Hematopoietic multipotent progenitor cell treated with erythropoietin and hydrocortisone succinate and interleukin-3 and kit ligand, for 17 days (in vitro differentiated cells): ENCODE measurements at places on chromosomes 12 and 14.
A peak's percentile ranks its signal among the peaks of the same experiment; 100 is the strongest.

GRCh38 chr12:53726946-53727309 is 324 bp downstream of the CALCOCO1 start:
- peak; percentile 69 for DNase-seq

- DNase-seq = peak; percentile 15
Measured at GRCh38 chr12:7108003-7108795, 815 bp downstream of the C1RL start.

- DNase-seq = no peak
Measured at GRCh38 chr12:65459545-65459944, 181.1 kb downstream of the MSRB3 start.

- no peak for DNase-seq
Measured at GRCh38 chr14:62614122-62614521, 431.1 kb downstream of the KCNH5 start.

GRCh38 chr12:58131986-58132755 is 190.8 kb downstream of the ATP23 start:
- DNase-seq = no peak

- DNase-seq = no peak
Measured at GRCh38 chr12:86213012-86213411, 43.2 kb downstream of the MGAT4C start.

- DNase-seq = no peak
Measured at GRCh38 chr14:105974902-105975301, 448.5 kb downstream of the TMEM121 start.

GRCh38 chr12:118680356-118680963 is 300.9 kb upstream of the SRRM4 start:
- no peak for DNase-seq

GRCh38 chr14:91350483-91350812 is 67.2 kb downstream of the CCDC88C start:
- no peak for DNase-seq

- no peak for DNase-seq
Measured at GRCh38 chr12:81314903-81315531, 237.1 kb downstream of the ACSS3 start.

- DNase-seq = no peak
Measured at GRCh38 chr14:80291101-80291500, 79.8 kb upstream of the DIO2 start.

- DNase-seq = peak; percentile 70
Measured at GRCh38 chr12:52151837-52152783, 39.7 kb downstream of the KRT80 start.

DNA sequence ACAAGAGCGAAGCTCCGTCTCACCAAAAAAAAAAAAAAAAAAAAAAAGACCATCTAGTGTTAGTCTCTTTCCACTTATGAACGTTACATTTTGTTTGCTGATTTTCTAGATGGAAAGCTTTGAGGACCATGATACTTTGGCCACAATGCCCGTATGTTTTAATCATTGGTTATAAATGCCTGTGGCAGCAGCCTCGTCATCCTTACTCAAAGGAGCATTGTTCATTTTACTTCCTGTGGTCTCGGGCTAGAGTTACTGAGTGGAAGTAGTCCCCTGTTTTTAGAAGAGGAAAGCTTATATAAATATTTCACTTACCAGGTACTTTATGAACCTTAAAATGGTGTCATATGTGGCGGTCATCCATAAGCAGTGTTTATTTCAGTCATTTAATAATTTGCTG is 359.9 kb downstream of the AEBP2 start:
- DNase-seq = no peak

DNA sequence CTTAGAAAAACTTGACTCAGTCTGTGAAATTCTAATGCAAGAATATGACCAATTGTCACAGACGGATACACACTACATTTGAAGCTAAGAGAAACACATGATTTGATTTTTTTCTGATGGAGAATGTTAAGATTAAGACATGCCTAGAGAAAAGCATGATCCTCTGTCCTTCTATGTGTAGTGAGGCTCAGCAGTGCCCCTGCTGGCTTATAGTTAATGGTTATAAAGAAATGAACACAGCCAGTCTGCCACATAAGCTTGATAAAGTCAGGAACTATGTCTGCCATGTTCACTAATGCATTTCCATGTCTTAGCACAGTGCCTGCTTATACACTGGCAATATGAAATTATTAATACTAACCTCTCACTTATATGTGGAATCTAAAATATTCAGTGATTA is 168.1 kb upstream of the DAAM1 start:
- no peak for DNase-seq

DNA sequence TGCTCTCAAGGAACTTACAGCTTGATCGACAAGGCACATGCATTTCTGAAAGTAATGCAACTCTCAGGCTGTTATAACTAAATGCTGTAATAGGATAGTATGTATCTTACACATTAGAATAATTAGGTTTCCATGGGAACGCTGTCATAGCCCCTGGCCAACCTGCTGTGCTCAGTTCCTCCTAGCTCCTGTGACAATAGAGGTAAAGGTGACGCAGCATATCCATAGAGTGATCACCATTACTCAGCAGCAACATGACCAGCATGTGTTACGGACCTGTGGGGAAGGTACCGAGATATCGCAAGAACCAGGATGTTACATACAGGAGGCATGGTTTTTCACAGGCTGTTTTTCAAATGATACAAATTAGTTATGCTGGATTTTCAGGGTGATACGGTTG is 150.7 kb downstream of the CAND1 start:
- no peak for DNase-seq

DNA sequence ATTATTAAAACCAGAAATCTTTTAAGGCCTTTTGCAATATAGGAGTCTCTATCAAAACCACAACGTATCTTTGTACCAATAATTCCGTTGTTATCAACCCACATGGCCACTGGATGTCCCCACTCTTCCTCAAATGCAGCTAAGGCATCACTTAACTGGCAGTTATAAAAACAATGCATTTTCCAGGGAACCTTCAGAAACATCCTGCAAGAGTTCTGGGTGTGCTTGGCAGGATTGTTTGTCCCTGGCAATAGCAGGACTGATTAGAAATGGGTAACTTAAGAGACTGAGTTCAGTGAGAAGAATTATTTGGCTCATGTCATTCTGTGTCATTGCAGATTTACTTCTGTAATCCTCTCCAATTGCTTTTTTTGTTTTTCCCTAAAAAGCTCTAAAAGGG is 112.0 kb downstream of the SLC15A5 start:
- DNase-seq = no peak

- no peak for DNase-seq
Measured at GRCh38 chr12:58104351-58104755, 163.0 kb downstream of the ATP23 start.

GRCh38 chr12:19025582-19025981 is 104.0 kb upstream of the PLEKHA5 start:
- no peak for DNase-seq

- DNase-seq = no peak
Measured at GRCh38 chr12:2582631-2583030, 212.1 kb upstream of the FKBP4 start.
